ENCODE measurements at places on chromosomes 3 and 15.

DNA sequence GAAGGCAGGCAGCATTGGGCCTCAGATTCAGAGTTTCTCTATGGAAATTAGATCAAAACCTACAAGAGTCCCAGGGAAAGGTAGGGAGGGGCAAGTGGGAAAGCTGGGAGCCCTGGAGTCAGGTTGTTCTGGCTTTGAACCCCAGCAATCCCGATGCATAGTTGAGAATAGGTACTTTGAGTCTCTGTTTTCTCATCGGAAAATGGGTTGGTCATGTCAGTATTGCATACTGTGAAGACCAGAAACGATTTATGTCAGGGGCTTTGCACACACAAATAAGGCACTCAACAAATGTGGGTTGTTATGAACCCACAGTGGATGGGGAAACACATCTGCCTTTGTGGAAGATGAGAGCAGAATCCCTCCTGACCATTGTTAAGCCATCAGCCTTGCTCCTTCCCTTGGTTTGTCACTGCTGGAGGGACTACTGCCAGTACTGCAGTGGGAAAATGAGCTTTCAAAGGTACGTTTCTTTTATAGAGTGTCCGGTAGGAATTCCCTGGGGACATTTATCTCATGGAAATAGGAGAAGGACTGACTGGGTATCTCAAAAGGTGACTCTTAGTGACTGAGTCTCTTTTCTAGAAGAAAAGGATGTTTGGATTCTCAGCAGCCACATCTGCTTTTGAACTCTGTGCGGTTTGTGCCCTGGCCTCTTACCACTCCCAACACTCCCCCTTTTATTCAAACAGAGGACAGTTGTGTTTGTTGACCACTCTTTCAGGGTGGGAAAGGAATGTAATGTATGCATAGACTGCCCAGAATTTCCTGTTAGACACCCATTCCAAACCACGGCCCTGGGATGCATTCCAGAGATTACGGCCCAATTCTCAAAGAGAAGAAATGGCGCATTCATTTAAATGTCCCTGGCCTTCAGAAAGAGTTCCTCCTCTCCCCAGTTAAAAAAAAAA, 54.6 kb upstream of the VILL start:
- no peak for DNase-seq

- no peak for DNase-seq
These were observed 203.1 kb upstream of the WNT5A start for GRCh38 chr3:55690177-55690576.

GRCh38 chr15:63805993-63806980, 27.5 kb downstream of the HERC1 start:
- DNase-seq, result no peak

DNA sequence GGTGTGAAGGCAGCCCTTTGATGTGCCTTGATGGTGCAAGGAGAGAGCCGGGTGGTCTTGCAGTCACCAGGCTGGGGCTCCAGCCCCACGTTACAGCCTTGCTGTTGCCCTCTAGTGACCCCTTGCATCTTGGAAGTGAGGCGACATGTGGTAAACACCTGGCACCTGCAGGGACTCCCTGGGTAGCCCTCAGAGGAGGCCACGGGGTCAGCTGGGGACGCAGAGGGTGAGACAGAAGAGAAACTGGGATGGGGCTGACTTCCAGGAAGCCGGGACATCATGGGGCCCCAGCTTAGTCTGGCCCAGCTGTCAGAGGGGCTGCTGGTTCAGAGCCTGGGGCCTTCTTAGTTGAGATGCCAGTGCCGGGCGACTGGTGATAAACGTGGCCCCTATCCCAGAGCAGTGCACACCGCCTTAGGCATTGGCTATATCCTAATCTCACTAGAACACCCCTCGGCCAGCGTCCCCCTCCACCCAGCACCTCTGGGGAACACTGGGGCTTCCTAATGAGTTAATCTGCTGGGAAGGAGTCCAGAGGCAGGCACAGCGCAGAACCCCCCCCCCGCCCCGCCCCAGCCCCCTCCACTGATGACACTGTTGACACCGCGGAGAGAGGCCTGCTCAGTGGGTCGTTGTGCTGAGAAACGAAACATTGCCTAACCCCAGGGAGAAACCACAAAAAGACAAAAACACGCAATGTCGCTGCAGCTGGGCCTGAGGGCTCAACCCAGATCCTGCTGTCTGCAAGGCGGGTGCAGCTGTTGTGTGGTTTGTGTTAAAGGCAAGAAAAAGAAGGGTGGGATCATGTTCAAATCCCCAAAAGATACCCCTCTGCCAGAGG, 60.5 kb upstream of the KLF13 start:
- DNase-seq, result no peak

DNA sequence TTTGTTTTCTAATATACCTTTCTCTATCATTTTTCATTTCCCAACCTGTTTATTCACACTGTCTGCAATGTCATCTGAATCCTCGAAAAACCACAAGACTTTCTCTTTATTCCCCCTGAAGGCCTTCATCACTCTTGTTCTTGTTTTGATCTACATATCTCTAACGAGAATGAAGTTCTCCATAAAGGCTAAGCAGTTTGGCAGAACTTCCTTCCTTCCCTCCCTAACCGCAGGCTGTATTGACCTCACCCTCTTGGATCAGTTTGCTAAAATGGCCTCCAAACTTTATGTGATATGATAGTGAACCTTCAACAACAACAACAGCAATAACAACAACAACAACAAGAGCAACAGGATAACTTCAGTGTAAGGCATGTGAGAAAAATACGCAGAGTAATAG, 392.8 kb downstream of the TIGIT start:
- no peak for DNase-seq

DNA sequence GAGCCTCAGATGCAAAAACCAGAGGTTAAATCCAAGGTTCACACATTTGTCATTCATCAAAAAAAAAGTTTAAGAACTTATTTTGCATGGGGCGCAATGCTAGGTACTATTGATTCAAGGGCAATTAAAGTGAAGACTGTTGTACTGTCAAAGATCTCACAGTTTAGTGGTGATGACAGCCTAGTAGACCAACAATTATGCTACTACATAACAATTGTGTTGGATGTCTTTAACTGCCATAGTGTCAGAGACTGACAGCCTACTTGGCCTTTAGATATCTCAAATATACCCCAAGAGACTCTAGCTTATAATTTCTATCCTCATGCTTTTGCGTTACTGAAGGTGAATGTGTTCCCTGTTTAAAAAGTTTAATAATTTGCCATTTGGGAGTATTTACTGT, 72.1 kb upstream of the PHLDB2 start:
- DNase-seq, result no peak

DNA sequence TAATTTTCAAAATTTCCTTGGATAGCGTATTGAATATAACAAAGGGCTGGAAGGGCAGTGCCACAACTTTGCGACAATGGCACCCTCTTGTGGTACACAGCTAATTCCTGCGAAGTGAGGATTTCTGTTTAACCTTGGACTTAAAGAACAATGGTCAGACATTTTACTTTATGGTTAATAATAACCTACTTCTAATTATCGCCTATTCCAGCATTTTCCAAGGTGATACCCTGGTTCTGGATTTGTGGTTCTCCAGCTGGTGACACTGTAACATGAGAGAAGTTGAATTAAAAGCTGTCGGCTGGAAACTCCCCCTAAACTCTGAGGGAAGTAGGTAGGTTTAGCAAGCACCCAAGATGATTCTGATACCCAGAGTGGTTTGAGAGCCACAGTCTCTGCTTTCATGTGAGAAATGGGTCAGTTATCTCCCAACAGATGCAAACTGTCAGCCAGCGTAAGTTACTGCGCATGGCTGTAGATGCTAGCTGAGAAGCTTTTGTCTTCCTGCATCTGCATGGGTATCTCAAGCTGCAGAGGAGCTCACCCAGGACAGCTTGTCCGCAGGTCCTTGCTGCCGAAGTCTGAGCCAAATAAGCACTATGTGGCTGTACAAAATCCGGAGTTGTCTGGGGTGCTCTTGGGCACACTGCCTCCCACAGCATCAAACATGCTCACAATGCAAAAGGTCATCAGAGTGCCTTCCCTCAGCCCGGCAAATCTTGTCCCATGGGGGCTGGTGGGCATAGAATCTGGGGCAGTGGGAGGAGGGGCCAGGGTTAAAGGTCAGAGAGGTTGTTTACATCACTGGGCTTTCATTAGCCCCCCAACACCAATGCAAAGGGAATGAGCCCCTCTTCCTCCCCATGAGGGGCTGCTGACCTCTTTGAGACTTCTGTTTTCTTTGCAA, 6.6 kb upstream of the CHSY1 start:
- DNase-seq, result peak; percentile 61

- DNase-seq, result no peak
These were observed 70.5 kb upstream of the KLHL25 start for GRCh38 chr15:85865070-85865684.

DNA sequence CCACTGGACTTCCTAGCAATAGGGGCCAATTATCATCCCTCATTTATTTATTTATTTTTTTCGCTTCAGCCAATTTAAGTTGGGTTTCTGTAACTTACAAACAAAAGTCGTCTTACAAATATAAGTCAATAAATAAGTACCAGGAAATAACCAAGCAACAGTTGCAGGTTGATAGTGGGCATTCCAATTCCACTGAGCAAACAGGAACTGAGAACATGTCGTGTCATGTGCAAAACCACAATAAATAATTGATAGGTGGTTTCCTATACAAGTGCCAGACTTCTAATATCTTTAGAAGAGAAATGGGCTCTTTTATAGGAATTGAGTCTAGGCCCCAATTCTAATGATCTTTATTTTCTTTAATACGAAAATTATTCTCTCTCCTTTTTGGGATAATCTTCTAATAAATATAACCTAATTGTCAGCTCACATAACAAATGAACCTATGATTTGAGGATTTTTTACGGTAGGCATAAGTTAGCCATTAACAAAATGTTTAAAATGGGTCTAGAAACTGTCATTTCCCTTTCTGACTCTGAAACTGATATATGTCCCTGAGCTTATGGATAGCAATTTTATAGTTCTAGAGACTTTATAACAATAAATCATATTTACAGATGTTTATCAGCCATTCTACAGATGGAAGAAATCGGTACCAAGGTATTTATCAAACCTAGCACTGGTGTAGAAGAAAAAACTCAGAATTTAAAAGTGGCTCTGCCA, 571.8 kb downstream of the FOXP1 start:
- DNase-seq, result no peak

GRCh38 chr3:9110316-9110715, 139.1 kb downstream of the SRGAP3 start:
- DNase-seq, result no peak

GRCh38 chr3:10198226-10198625, 33.5 kb downstream of the IRAK2 start:
- DNase-seq, result no peak

DNA sequence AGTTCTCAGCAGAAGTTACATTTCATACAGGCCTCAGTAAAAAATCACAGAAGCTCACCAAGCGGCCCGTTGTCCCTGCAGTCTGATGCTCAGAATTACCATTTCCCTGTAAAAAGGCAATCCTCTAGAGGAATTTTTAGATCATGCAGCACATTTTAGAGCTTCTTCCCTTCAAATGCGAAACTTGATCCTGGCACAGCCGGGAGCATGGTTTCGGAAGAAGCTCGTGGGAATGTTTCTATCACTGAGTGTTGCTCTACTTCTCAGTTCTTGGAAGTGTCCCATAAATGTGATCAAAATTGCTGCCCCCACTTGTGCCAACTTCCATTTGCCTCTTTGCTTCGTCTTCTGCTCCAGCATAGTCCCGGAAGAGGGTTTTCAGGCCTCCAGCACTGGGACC, 3.8 kb upstream of the H1-8 start:
- no peak for DNase-seq

DNA sequence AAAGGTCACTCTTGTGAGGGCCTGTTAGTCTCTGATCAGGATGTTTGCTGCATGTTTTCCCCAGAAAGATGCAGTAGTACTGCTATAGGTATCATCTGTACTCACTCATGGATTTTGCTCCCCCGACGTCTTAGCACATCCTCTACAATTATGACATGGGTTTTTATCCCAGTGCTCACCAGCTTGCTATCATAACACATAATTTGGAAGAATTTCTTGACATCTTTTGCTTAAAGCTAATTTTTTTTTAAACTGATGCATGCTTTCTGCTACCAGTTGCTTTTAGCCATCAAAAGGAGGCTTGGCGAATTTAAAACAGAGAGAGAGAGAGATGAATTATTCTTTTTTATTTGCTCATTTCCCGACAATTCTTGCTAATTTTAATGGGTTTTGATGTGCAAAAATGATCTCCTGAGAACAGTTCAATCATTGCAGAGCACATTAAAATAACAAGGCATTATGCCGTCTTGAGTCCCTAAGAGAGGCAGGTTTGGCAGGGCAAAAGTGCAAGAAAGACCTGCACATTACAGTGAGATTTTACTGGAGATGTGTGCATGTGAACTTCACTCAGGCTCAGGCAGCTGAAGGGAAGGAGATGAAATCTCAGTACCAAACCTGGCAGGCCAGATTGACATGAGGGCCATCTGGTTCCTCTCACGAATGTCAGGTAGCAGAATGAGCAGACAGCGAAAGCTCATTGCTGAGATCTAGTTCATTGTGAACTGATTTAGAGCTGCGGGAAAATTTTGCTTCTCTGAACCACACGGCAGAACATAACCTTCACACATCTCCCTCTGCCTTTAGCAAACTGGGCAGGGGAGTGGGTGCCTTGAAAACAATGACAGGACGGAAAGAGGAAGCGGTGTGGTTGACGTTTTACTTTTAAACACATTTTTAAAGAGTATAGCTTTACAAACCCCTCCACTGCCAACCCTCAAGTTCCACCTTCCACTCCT, 25.9 kb upstream of the GOLGA8B start:
- DNase-seq, result no peak

- DNase-seq, result no peak
These were observed 22.9 kb downstream of the DAG1 start for GRCh38 chr3:49492969-49493368.

DNA sequence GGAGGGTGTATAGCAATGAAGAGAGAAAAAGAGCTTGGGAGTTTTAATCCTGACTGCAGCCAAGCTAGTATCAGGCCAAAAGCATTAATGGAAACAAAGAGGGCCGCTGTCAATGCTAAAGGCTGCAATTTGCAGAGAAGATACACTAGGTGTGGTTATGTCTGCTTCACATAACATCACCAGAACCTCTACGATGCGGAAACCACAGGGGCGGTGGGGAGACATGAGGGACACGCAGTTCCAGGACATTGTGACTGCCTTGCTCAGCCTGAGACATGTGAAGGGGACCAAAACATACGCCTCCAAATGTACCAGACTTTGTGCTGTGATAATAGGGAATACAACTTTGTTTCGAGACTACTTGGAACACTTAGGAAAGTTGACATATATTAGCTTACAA, 88.4 kb downstream of the APBA2 start:
- no peak for DNase-seq

DNA sequence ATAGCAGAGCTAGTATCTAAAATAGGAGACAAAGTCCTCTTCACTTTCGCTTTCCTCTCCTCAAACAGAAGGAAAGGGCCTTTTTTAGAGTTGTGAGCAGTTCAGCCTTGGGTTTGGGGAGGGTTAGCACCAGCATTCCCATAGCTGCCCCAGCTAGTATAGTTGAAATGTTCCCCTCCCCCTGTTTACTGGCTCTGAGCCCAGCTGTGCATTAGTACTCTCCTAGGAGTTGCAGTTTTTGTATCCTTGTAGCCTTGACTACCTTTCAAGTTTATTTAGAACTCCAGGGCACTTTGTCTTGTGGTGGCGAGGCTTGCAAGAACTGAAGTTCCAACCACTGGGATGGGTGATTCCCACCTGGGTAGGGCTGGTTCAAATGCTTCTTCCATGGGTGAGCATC, 245.1 kb upstream of the NAALADL2 start:
- no peak for DNase-seq
